Stimulated activated CD4-positive, alpha-beta T cell treated with anti-CD3 and anti-CD28 coated beads, Interleukin-1b, Interleukin-23, amount 100 ng/mL, for 1 hour (primary cell): ENCODE measurements at places on chromosomes 11 and 22.
A peak's percentile ranks its signal among the peaks of the same experiment; 100 is the strongest.

DNA sequence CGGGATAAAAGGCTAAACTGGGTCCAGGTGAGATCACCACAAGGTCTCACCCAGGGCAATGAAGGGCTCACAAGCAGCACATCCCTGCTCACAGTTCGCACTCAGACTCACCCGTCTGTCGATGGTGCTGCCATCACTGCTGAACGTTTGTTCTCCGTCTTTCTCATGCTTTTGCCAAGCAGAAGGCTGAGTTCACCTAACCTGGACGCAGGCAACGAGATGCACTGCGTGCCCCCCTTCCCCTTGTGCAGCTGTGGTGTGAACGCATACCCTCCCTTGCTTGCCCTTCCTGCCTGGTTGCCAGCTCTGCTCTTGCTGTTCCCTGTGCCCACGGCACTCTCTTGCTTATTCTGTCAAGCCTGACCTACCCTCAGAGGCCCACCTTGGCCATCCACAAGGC lies 18.0 kb downstream of the KCTD21 start:
- DNase-seq: no peak

- no peak for DNase-seq
Measured at GRCh38 chr22:49099496-49100124, 728.1 kb downstream of the BRD1 start.

DNA sequence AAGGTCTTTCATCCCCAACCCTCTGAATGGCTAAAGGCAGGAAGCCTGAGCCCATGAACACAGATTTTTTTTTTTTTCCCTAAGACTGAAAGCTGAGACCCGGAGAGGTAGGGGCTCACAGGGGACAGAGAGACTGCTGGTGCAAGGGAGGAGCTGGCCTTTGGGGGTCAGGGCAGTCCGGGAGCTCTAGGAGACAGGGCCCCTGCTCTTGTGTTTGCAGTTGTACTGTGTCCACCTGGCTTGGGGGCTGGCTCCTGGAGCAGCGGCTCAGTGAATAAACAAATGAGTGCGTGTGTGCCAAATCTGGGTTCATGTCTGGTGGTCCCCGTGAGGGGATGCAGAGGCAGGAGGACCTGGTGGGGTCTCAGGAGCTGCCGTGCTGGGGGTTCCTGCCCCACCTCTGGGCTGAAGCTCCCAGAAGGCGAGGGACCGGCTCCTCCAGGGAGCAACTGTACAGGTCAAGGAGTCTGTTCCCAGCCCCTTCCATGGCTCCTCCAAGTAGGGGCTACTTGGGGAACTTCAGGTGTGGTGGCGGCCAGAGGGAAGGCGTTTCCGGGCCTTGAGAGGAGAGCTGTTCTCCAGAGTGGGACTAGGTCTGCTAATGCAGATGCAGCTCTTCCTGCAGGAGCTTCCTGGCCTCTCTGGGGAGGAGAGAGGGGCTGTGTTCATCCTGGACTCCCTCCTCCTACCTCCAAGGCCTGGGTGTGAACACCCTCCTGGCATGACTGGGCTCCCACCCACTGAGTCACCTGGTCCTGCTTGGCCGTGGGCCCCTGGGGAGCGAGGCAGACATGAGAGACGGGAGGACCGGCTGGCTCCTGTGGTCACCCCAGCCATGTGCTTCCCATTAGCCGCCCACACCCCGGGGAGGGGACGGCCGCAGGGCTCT lies 57.6 kb downstream of the FBXO7 start:
- DNase-seq: no peak

GRCh38 chr11:27401833-27402316 lies 38.9 kb upstream of the CCDC34 start:
- DNase-seq: no peak

- no peak for DNase-seq
Measured at GRCh38 chr22:22709719-22710445, 65.5 kb downstream of the GGTLC2 start.

DNA sequence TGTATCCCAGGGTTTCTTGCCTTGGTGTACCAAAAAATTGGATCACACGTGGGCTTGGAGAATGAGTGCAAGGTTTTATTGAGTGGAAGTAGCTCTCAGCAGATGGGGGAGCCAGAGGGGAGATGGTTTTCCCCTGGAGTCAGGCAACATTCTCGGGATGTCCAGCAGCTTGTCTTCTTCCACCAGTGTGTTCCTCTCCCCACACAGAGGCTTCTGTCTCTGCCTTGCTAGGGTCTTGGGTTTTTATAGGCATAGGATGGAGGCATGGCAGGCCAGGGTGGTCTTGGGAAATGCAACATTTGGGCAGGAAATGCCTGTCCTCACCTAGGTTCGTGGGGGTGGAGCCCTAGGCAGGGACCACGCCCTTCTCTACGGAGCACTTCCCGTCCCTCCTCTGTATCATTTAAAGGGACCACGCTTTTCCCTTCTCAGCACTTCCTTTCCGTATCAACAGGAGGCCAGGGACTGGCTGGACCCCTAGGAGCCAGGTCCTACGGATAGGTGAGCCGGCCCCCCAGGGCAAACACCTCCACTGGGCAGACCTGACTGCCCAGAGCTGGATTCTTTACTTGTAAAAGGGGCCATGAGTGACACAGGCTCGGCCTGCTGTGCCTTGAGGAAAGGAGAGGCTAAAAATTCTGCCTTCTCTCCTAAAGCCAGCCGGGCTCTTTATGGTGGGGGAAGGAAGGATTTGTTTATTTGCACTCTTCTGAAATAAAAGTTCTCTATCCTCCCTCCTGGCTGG lies 55.3 kb upstream of the CCDC188 start:
- DNase-seq: peak; percentile 10

GRCh38 chr22:19079691-19080090 lies 42.5 kb downstream of the DGCR2 start:
- DNase-seq: no peak

DNA sequence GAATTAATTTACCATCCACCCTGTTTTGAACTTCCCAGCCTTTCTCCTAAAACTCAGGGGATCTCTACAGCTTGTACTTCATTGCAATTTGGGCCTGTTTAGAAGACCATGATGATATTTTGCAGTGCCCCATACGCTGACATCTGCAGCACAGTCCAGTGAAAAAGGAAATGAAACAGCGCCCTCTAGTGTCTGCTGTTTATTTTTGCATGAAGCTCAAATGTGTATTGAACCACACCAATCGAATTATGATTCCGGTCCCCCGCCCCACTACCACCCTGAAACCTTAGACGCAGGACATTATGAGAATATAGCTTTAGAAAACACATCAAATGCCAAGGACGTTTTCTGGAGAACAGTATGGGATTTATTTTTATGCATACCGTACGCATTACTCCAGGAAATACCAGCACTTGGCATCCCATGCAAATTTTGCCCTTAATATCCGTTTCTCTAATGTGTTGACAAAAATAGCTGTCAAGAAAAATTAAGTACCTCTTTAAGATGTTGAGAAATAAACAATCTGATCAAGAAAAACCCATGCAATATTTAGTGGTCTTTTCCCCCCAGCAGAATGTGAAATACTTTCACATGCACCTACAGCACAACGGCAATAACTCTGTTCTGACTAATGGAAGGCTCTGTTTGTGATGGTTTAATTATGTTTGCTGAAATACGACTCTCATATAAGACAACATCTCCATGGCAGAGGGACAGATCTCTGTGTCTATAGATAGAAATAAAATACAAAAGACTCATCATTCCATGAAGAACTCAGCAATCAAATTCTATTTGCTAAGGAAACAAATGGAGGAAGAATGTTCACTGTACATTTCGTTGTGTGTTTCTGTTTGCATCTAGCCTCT lies 93.9 kb downstream of the TECTA start:
- peak; percentile 14 for DNase-seq

GRCh38 chr11:81792416-81792815 lies 941.2 kb downstream of the FAM181B start:
- no peak for DNase-seq

- DNase-seq: no peak
Measured at GRCh38 chr11:64627371-64627770, 36.4 kb downstream of the SLC22A12 start.

GRCh38 chr11:62791501-62792201 lies at the start of gene TMEM223:
Gene TMEM223 (minus strand): TSS chr11:62792006. CDS start chr11:62791994, 12 bp downstream.
- DNase-seq: peak; percentile 68

DNA sequence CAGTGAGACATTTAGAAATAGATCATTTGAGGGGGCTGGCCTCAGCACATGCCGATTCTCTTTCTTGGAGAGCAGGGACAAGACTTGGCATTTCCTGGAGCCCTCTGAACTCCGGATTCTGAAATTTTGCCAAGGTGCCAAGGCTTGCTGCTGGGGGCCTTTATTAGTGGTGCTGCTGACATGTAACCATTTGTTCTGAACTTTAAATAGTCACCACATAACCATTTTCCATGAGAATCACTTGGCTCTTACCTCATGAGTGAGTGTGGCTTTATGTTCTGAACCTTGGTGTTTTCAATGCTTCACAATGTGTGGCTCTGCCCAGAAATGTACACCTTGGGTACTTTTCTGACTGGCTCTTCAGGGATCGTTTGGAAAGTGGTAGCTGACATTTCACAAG lies 33.3 kb downstream of the SYT13 start:
- DNase-seq: no peak

- DNase-seq: no peak
Measured at GRCh38 chr11:116240710-116241109, 532.1 kb downstream of the BUD13 start.

- DNase-seq: no peak
Measured at GRCh38 chr11:36350137-36350513, 54.0 kb downstream of the PRR5L start.
